ENCODE measurements at places on chromosomes 5 and 9. TPM values are rescaled to one million over a fixed set of nuclear protein-coding genes. Genes with fewer than 3 reads are reported as not detected.

Gene IL33
- 202 TPM for total RNA-seq

Gene APBA1
- 7.1 TPM for total RNA-seq

Gene STC2
- total RNA-seq, result 582 TPM

Gene GDA
- not detected for total RNA-seq

Gene CCNI2
- not detected for total RNA-seq

Gene MOB3B
- 0.14 TPM for total RNA-seq

Gene SPATA31C1
- total RNA-seq, result not detected

Gene NMUR2
- not detected for total RNA-seq

Gene PDGFRB
- 121 TPM for total RNA-seq

Gene KIF20A
- 8.8 TPM for total RNA-seq

Gene IL9
- not detected for total RNA-seq

Gene SLC36A3
- not detected for total RNA-seq

Gene DAB2
- 161 TPM for total RNA-seq

Gene SCGB3A2
- not detected for total RNA-seq

Gene PCDHA11
- total RNA-seq, result under 0.01 TPM

Gene STXBP1
- total RNA-seq, result 20.8 TPM

Gene MSMP
- total RNA-seq, result not detected

Gene TMEM215
- total RNA-seq, result not detected

Gene CDC20B
- not detected for total RNA-seq

Gene HTR4
- total RNA-seq, result not detected

Gene MARCHF11
- total RNA-seq, result not detected

Gene SHOC1
- under 0.01 TPM for total RNA-seq

Gene TEX48
- total RNA-seq, result not detected

Gene PCDHGA10
- 4.3 TPM for total RNA-seq

Gene MZB1
- total RNA-seq, result 0.14 TPM

Gene SARDH
- total RNA-seq, result 4.9 TPM

Gene SVEP1
- 134 TPM for total RNA-seq

Gene PCDHB14
- 0.85 TPM for total RNA-seq

Gene ARSI
- total RNA-seq, result 22.2 TPM

Gene ABO
- not detected for total RNA-seq

Gene TEK
- total RNA-seq, result 19.2 TPM

Gene WNT8A
- not detected for total RNA-seq

Gene HTR1A
- total RNA-seq, result not detected

Gene POLR3G
- 2.6 TPM for total RNA-seq

Gene PCDHGA4
- 4.5 TPM for total RNA-seq

Gene SGTB
- total RNA-seq, result 12.0 TPM

Gene BTNL3
- total RNA-seq, result not detected

Gene RETREG1
- 0.92 TPM for total RNA-seq

Gene GLDC
- 1.4 TPM for total RNA-seq

Gene TMEM252
- total RNA-seq, result not detected

Gene FAM78A
- 0.55 TPM for total RNA-seq

Gene SPINK6
- 15.6 TPM for total RNA-seq

Gene DOK3
- total RNA-seq, result 1.7 TPM

Gene CD14
- 8.8 TPM for total RNA-seq

Gene PPP2CA
- 43.4 TPM for total RNA-seq

Gene COMMD10
- total RNA-seq, result 24.9 TPM

Gene DHX29
- total RNA-seq, result 33.7 TPM

Gene CDX1
- total RNA-seq, result 0.09 TPM

Gene OGN
- total RNA-seq, result 0.57 TPM

Gene IGFBPL1
- not detected for total RNA-seq
